ENCODE measurements at places on chromosomes 1 and 21.

- DNase-seq = no peak
Measured at GRCh38 chr1:42941640-42942330, 16.9 kb downstream of the SLC2A1 start.

- DNase-seq = no peak
Measured at GRCh38 chr1:212615201-212615470, 6.6 kb downstream of the ATF3 start.

- no peak for DNase-seq
Measured at GRCh38 chr1:220527908-220528678, at the start of gene MARK1. MARK1 (plus strand) TSS chr1:220528136; CDS start chr1:220528823, 687 bp downstream.

GRCh38 chr1:182051938-182052337 lies 9.6 kb downstream of the ZNF648 start:
- DNase-seq = no peak

- no peak for DNase-seq
Measured at GRCh38 chr1:36083635-36084496, at the start of gene TEKT2. TEKT2 (plus strand) TSS chr1:36084094; CDS start chr1:36084922, 828 bp downstream.

GRCh38 chr1:14997646-14998276 lies 155.8 kb upstream of the TMEM51 start:
- no peak for DNase-seq

DNA sequence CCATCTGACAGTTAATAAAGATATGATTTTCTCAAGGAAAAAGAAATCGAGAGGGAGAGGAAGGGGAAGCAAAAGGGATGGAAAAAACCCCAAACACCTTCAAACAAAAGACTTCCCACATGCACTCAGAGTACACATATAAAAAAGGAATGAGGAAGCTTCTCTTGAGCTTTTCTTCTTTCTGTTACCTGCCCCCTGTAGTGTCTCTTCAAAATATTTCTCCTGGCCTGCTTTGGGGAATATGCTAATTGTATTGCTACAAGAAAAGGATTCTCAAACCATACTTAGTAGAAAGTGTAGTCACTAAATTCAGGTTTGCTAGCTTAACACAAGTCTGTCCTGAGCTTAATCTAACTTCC lies 58.7 kb downstream of the KIF14 start:
- DNase-seq = no peak

DNA sequence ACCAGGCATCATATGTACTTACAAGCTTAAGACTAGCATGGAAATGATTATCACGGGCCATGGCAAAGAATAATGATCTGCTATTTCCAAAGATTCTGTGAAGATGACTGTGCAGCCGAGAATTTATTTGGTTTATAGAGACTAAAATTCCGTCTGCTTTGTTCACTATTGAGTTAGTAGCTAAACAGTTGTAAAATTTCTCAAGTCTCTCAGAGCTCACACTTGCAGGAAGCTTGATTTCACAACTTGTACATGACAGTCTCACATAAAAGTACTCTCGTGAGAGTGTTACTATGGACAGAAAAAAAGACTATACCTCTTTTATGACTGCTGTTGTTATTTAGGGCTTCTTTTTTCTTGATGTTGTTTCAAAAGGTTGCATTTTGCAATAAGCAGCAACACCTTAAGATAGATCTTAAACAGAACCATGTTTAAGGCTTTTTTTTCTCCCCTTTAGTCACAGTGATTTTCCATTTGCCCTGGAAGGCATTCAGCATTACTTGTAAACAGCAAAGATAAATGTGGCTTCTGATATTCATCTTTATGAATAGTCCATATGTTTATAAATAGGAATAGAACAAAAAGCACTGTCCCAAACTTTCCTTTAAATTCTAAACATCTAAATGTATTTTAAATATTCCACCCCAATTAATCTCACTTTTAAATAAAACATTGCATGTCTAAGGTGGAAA lies 24.8 kb downstream of the ST6GALNAC5 start:
- DNase-seq = no peak

DNA sequence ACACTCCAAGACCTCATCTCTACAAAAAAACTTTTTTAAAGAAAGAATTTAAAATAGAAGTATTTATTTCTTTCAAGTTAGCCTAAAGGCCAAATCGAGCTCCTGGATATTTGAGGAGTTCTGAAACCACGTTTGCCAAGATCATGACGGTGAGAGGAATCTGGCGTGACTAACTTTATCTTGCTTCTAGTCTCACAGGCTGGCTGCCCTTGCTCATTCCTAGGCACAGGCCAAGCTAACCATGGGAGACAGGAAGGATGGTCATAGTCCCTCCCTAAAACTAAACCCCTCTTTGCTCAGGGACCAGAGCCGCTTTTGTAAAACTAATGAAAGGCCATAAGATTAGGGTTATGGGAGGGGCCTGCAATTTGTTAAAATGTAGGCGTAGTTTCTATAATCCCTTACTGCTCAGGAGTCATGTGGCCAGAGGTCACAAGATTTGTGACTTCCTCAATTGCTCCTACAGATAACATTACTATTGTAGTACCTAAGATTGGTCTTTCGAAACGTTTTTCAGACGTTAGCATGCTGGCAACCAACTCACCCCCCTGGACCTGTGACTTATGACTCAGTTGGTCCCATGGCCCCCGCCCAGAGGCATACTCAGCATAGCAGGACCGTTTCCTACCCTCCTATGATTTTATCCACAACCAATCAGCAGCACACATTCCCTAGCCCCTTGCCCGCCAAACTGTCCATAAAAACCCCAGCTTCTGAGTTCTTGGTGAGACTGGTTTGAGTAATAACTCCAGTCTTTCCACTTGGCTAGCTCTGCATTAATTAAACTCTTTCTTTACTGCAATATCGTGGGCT lies 425.0 kb downstream of the SMYD3 start:
- DNase-seq = no peak

- no peak for DNase-seq
Measured at GRCh38 chr1:220803401-220804201, 16.9 kb downstream of the MTARC1 start.

All from NCI-H524 treated with DMSO at 0.1 percent for 48 hours (cell line).